AG10803 (cell line): ENCODE measurements at places on chromosomes 2 and 18.

GRCh38 chr18:37778417-37779165, 213.0 kb upstream of the CELF4 start:
- peak; percentile 19 for DNase-seq

GRCh38 chr2:161090411-161090810, 69.8 kb upstream of the TANK start:
- no peak for DNase-seq

- no peak for DNase-seq
These were observed 180.2 kb downstream of the ANAPC1 start for GRCh38 chr2:111703759-111704158.

DNA sequence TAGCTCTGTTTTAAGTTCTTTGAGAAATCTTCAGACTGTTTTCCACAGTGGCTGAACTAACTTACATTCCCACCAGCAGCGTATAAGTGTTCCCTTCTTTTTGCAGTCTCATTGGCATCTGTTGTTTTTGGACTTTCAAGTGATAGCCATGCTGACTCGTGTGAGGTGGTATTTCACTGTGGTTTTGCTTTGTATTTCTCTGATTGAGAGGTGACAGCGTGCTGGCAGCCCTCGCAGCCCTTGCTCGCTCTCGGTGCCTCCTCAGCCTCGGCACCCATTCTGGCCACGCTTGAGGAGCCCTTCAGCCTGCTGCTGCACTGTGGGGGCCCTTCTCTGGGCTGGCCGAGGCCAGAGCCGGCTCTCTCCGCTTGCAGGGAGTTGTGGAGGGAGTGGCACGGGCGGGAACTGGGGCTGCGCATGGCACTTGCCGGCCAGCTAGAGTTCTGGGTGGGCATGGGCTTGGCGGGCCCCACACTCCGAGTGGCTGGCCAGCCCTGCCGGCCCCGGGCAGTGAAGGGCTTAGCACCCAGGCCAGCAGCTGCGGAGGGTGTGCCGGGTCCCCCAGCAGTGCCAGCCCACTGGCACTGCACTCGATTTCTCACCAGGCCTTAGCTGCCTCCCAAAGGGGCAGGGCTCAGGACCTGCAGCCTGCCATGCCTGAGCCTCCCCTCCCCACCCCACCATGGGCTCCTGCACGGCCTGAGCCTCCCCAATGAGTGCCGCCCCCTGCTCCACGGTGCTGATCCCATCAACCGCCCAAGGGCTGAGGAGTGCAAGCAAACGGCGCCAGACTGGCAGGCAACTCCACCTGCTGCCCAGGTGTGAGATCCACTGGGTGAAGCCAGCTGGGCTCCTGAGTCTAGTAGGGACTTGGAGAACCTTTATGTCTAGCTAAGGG, 151.8 kb downstream of the IRS1 start:
- DNase-seq: no peak

GRCh38 chr2:103364177-103364576, 602.3 kb downstream of the TMEM182 start:
- DNase-seq: no peak
